Hematopoietic multipotent progenitor cell (in vitro differentiated cells): ENCODE measurements at places on chromosomes 5 and 9. TPM values are rescaled to one million over a fixed set of nuclear protein-coding genes. Genes with fewer than 3 reads are reported as not detected.

The KLF4 gene
- total RNA-seq = 26.7 TPM

GRCh38 chr5:152335461-152335860 lies 69.6 kb downstream of the NMUR2 start:
- no peak for DNase-seq

The PHYHD1 gene
- total RNA-seq = 3.2 TPM

- no peak for DNase-seq
These were observed 439.2 kb downstream of the PTPRD start for GRCh38 chr9:10173561-10173960.

DNA sequence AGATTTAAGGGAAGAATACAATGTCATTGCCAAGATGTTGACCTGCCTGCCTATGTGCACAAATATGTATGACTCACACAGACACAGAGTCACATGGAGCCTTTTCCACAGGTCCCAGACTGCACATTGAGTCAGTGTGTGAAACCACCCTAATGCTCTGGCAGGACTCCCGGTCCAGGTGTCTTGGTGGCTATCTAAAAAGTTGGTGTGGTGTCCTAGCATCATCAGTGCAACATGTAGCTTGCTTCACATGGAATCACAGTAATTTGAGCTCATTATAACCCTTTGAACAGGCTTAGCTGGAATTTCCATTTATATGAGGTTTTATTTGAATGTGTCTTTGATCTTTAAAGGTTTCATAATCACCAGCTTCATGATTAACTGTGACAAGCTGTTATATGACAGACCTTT lies 10.7 kb downstream of the IFNA5 start:
- DNase-seq = peak; percentile 11
